Activated CD4-positive, alpha-beta memory T cell treated with anti-CD3 and anti-CD28 coated beads, Interleukin-2, amount 10 ng/mL, durations not matched to agents 7 days and 5 days (primary cell): ENCODE measurements at places on chromosomes 16 and 17. TPM values are rescaled to one million over a fixed set of nuclear protein-coding genes. Genes with fewer than 3 reads are reported as not detected.

CRYBA1 gene
- not detected for total RNA-seq

PABPN1L gene
- not detected for total RNA-seq

TMEM204 gene
- 42.9 TPM for total RNA-seq

- H3K36me3 ChIP-seq: no peaks in the 10 kb centered on the region
- H3K27ac ChIP-seq: no peak overlapping the region
- DNase-seq: no peak
- H3K4me1 ChIP-seq: no peaks in the 10 kb centered on the region
- no peak overlapping the region for H3K4me3 ChIP-seq
These were observed 56.0 kb upstream of the DOC2B start for GRCh38 chr17:237406-237955.

GRCh38 chr16:4060823-4061222 is 55.4 kb downstream of the ADCY9 start:
- peaks cover 33% of the 10 kb centered on the region for H3K4me1 ChIP-seq
- H3K36me3 ChIP-seq: peaks cover 50% of the 10 kb centered on the region
- no peak for DNase-seq
- no peak overlapping the region for H3K4me3 ChIP-seq
- H3K27me3 ChIP-seq: no peaks in the 10 kb centered on the region
- H3K27ac ChIP-seq: no peak overlapping the region

DNA sequence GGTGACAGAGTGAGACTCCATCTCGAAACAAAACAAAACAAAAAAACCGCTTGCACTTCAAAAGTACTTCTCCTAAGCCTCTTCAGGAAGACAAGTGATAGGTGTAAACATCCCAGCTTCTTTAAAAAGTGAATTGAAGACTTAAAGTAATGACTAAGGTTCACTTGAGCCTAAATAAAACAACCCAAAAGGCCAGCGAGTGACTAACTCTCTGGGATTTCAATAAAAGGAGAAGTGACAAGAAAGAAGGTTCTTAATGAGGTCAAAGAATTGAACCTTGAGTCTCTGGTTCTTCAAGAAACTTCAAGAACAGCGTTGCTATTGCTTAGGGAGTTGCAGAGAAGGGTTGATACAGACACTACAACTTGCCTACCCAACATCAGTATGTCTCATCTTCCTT is 42.2 kb downstream of the STX8 start:
- H3K4me1 ChIP-seq: peaks cover 3% of the 10 kb centered on the region
- H3K27me3 ChIP-seq: no peaks in the 10 kb centered on the region
- no peaks in the 10 kb centered on the region for H3K36me3 ChIP-seq
- DNase-seq: no peak
- no peak overlapping the region for H3K27ac ChIP-seq

DNA sequence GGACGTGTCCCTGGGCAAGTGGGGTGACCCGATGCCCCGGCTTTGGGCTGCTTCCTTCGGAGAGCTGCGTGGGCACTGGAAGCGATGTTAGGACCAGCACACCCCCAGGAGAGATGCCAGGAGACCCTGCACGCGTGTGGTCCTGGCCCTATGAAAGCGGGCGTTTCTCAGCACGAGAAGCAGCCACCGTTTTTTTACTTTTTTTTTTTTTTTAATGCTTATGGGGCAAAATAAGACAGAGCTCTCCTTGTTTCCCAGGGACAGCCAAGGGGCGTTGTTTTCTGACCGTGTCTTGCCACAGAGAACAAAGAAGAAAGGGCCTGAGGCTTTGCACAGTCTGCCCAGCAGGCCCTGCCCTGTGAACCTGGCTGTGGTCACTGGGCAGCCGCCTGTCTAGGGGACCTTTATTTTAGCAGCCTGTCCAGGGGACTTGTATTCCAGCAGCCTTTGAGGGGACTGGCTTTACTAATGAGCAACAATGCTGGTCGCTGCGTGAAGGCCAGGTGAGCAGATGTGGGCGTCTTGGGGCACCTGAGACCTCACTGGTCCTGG is 996 bp downstream of the SLC25A10 start:
- peak overlapping the region; percentile 54 for H3K27ac ChIP-seq
- DNase-seq: no peak
- peak overlapping the region; percentile 89 for H3K4me3 ChIP-seq

DNA sequence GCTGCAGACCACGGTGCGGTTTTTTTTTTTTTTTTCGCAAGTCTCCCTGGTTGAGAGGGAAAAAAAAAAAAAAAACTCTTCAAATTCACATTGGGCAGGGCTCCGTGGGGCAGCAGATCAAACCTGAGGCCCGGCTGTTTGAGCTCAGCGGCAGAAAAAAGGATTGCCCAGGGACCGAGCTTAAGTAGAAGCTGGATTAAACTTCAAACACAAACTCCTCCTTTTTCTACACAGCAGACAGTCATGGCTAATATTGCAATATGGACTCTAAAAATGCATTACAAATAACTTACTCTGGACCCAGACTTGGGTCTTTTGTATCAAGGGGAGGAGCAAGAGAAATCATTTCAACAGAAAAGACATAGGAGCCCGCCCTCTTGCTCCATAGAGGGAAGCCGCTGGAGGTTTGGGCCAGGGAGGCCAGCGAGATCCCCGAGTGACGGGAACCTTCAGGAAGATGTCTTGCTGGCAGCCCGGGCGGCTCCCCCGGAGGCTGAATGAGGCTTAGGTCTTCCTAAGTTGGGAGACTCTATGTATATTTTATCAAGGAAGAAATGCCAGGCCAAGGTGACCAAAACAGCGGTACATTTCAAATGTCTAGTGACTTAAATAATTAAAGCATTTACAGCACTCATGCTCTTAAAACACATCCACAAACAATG is 167.7 kb downstream of the ZNF423 start:
- H3K4me1 ChIP-seq: no peaks in the 10 kb centered on the region
- H3K27ac ChIP-seq: no peak overlapping the region
- H3K36me3 ChIP-seq: no peaks in the 10 kb centered on the region
- H3K27me3 ChIP-seq: peaks cover 1% of the 10 kb centered on the region
- no peak for DNase-seq
- H3K4me3 ChIP-seq: no peak overlapping the region

GRCh38 chr16:25689137-25689836 is 2.5 kb upstream of the HS3ST4 start:
- no peak overlapping the region for H3K27ac ChIP-seq
- no peak for DNase-seq
- peaks cover 1% of the 10 kb centered on the region for H3K4me1 ChIP-seq
- H3K36me3 ChIP-seq: no peaks in the 10 kb centered on the region
- H3K4me3 ChIP-seq: no peak overlapping the region

PRKCA gene
- 61.3 TPM for total RNA-seq

GRCh38 chr16:89378947-89379771 is 111.2 kb downstream of the ANKRD11 start:
- no peak for DNase-seq
- H3K4me3 ChIP-seq: no peak overlapping the region
- H3K4me1 ChIP-seq: peaks cover 62% of the 10 kb centered on the region
- H3K36me3 ChIP-seq: peaks cover 22% of the 10 kb centered on the region

- no peaks in the 10 kb centered on the region for H3K36me3 ChIP-seq
- no peak overlapping the region for H3K4me3 ChIP-seq
- no peaks in the 10 kb centered on the region for H3K4me1 ChIP-seq
- H3K27me3 ChIP-seq: peaks cover 5% of the 10 kb centered on the region
- no peak for DNase-seq
- H3K27ac ChIP-seq: no peak overlapping the region
These were observed 35.6 kb upstream of the IRF8 start for GRCh38 chr16:85863384-85863774.

OMG gene
- 0.65 TPM for total RNA-seq

DNA sequence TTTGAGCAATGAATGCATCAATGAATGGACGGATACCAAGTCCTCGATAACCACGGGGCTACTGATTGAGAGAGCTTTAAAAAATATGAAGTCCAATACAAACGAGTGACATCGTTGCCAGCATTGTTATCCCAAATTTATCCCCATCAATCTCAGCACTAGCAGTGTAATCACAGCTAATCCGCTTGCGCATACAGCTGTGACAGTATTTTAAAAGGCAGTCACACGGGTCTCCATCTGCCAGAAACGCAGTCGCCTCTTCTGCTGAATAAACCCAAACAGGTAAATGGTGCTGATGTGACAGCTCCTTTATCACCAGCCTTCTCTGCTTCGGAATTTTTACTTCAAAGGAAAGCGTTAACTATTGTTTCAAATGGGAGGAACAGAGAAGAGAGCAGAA is 311.1 kb downstream of the XYLT1 start:
- H3K27me3 ChIP-seq: no peaks in the 10 kb centered on the region
- H3K27ac ChIP-seq: no peak overlapping the region
- peaks cover 1% of the 10 kb centered on the region for H3K4me1 ChIP-seq
- H3K4me3 ChIP-seq: no peak overlapping the region

GRCh38 chr17:81926451-81927151 is 934 bp downstream of the MAFG start:
- H3K36me3 ChIP-seq: peaks cover 13% of the 10 kb centered on the region
- peaks cover 4% of the 10 kb centered on the region for H3K27me3 ChIP-seq
- peak overlapping the region; percentile 91 for H3K4me3 ChIP-seq
- peaks cover 39% of the 10 kb centered on the region for H3K4me1 ChIP-seq

- H3K27me3 ChIP-seq: peaks cover 31% of the 10 kb centered on the region
- no peak for DNase-seq
- H3K4me3 ChIP-seq: no peak overlapping the region
- H3K27ac ChIP-seq: no peak overlapping the region
These were observed 14.2 kb upstream of the KCNG4 start for GRCh38 chr16:84254062-84254461.
